T-helper 17 cell (primary cell): ENCODE measurements at places on chromosomes 7 and 10.

- H3K4me3 ChIP-seq = no peak overlapping the region
- H3K27ac ChIP-seq = no peak overlapping the region
These were observed 309.0 kb upstream of the IMMP2L start for GRCh38 chr7:111871283-111871682.

DNA sequence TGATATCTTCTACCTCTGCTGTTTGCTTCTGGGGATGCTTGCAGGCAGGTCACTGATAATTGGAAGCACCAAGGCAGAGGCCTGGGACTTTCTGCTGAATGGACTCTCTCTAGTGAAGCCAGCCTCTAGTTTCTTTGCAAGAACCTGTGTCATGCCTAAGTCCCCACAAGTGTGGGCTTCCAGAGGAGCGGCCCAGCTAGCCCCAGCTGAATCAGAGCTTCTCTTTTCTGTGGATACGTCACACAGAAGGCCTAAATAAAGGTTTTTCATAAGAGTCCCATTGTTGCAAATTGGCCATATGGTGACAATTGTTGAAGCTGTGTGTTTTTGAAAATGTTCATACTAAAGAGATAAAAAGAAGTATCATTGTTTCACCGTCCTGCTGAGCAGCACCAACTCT, 6.8 kb upstream of the OPALIN start:
- no peak overlapping the region for H3K27ac ChIP-seq
- H3K36me3 ChIP-seq = no peaks in the 10 kb centered on the region
- DNase-seq = no peak
- H3K4me1 ChIP-seq = no peaks in the 10 kb centered on the region

- no peaks in the 10 kb centered on the region for H3K36me3 ChIP-seq
- no peak overlapping the region for H3K27ac ChIP-seq
- no peaks in the 10 kb centered on the region for H3K4me1 ChIP-seq
- no peak overlapping the region for H3K4me3 ChIP-seq
- no peak for DNase-seq
These were observed 87.2 kb downstream of the AHR start for GRCh38 chr7:17385612-17386011.

DNA sequence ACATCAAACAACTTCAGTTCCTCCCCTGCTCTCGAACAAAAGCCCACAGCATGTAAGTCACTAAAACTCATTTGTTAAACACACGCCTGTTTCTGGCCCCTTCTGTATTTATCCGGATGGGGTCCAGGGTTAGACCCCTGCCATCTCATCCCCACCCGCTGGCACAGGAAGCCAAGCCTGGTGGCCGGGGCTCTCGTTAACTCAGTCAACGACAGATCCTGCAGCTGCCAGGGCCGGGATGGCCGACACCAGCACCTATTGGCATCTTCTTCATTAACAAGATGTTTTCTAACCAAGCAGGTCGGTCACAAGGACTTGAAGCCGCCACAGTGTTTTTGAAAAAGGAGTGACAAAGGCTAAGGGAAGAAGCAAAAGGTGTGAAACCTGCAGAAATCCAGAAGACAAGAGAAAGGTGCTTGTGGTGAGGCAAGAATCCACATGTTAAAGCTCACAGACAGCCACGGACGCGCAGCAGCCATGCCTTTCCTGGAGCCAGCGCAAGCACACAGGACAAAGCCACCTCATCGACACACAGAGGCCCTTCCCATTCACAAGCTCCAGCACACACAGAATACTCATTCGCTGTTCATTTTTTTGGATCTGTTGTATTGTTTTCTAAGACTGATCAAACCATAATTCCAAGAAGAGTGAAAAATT, 202.7 kb downstream of the DIP2C start:
- peaks cover 18% of the 10 kb centered on the region for H3K27me3 ChIP-seq
- DNase-seq = no peak
- H3K4me1 ChIP-seq = peaks cover 5% of the 10 kb centered on the region
- H3K27ac ChIP-seq = peak overlapping the region; percentile 29
- peaks cover 2% of the 10 kb centered on the region for H3K36me3 ChIP-seq
- peak overlapping the region; percentile 53 for H3K4me3 ChIP-seq

DNA sequence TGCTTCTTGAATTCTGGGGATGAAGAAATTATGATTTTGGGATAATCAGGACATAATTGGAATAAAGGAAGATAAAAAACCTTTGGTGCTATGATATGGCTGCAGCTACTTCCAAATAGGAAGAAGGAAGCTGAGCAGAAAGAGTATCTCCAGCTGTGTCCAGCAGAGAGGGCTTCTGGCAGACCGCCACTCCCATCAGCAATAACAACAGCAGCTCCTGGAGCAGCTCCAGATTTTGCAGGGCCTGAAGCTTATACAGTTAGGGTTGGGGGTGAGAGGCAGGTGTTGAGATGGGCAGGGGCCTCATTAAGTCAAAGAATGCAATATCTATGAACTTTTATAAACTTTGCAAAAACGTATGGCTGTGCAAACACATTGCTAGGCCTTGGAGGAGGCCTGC, 62.3 kb downstream of the C10orf120 start:
- no peak overlapping the region for H3K27ac ChIP-seq
- no peak overlapping the region for H3K4me3 ChIP-seq
- no peaks in the 10 kb centered on the region for H3K36me3 ChIP-seq
- no peak for DNase-seq
- peaks cover 19% of the 10 kb centered on the region for H3K27me3 ChIP-seq

DNA sequence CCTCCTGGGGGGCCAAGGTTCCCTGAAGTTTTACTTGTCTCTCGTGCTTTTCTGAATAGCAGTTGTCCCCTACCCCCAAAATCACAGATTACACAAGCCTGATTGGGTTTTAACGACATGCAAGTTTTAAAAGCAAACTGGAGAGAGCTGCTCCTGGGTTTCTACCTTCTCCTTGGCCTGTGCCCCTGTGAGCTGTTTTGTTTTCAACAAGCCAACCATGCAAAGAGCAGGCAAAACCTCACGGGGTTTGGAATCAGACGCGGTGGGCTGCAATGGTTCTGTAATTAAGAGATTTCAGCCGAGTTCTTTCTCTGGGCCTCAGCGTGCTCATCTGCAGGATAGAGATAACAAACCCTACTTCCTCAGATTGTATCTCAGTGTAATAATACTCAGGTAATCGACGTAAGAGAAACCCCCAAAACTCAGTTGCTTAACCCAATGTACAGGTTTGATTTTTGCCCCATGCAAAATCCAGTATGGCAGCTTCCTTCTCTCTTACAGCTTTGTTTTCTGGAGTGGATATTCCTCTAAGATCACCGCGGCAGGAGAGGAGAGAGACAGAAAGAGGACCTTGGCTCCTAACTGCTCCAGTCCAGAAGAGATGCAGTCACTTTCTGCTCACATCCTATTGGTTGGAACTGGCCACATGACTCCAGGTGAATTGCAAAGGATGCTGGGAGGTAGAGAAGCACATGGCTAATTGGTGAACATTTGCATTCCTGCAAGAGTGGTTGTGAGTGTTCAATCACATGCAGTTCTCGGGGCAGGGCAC, 42.0 kb downstream of the MYL10 start:
- H3K27ac ChIP-seq = no peak overlapping the region
- H3K4me1 ChIP-seq = peaks cover 4% of the 10 kb centered on the region
- no peak for DNase-seq
- no peak overlapping the region for H3K4me3 ChIP-seq
- peaks cover 16% of the 10 kb centered on the region for H3K27me3 ChIP-seq

GRCh38 chr7:7795630-7796121, 77.3 kb upstream of the RPA3 start:
- no peak overlapping the region for H3K4me3 ChIP-seq
- no peaks in the 10 kb centered on the region for H3K4me1 ChIP-seq

- H3K36me3 ChIP-seq = peaks cover 2% of the 10 kb centered on the region
- no peak overlapping the region for H3K27ac ChIP-seq
These were observed 216.9 kb upstream of the GLI3 start for GRCh38 chr7:42453931-42454361.

- DNase-seq = no peak
- H3K4me3 ChIP-seq = no peak overlapping the region
- no peaks in the 10 kb centered on the region for H3K27me3 ChIP-seq
- peaks cover 8% of the 10 kb centered on the region for H3K36me3 ChIP-seq
These were observed 31.1 kb downstream of the NET1 start for GRCh38 chr10:5443429-5443828.

- no peaks in the 10 kb centered on the region for H3K36me3 ChIP-seq
- no peak overlapping the region for H3K4me3 ChIP-seq
- no peak overlapping the region for H3K27ac ChIP-seq
- peaks cover 28% of the 10 kb centered on the region for H3K27me3 ChIP-seq
- DNase-seq = peak; percentile 0
These were observed 18.8 kb upstream of the INPP5A start for GRCh38 chr10:132518572-132519381.

DNA sequence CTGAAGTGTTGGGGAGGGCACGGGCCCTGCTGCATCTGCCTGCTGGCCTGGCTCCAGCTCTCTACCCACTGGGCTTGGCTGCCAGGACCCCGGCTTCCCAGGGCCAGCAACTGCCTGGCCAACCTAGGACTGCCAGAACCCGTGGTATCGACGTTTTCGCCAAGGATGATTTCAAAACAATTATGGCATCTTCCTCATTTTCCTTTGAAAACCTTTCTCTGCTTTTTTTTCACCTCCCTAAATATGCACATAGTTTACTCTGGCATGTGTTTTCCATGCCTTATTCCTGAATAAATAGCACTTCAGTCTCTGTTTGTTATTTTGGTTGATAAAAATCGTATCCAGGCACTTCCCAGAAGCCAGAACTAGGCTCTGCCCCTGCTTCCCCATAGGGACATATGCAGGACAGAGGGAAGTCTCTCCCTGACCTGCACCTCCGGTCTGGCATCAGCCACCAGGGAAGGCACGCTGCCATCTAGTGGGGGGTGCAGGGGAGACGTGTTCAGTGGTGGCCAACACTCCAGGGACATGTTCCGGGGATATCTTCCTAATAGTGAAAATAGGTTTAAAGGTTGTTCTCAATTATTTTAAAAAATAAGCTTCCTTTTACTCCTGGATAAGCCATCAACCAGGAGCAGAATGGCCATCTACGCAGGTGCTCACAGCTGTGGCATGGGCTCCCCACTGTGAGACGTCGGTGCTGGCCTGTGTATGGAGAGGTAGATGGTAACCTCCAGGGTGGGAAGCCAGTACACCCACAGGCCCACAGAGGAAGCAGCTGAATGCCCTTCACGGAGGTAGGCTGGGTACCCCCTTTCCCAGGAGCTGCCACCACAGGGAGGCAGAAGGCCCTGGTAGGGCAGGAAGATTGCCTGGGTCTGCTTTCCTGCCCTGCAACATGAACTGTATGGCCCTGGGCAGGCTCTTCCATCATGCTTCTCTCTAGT, 30.7 kb upstream of the ANTXRL start:
- peaks cover 2% of the 10 kb centered on the region for H3K36me3 ChIP-seq
- peak overlapping the region; percentile 14 for H3K27ac ChIP-seq
- no peaks in the 10 kb centered on the region for H3K27me3 ChIP-seq
- peaks cover 19% of the 10 kb centered on the region for H3K4me1 ChIP-seq
- H3K4me3 ChIP-seq = no peak overlapping the region

DNA sequence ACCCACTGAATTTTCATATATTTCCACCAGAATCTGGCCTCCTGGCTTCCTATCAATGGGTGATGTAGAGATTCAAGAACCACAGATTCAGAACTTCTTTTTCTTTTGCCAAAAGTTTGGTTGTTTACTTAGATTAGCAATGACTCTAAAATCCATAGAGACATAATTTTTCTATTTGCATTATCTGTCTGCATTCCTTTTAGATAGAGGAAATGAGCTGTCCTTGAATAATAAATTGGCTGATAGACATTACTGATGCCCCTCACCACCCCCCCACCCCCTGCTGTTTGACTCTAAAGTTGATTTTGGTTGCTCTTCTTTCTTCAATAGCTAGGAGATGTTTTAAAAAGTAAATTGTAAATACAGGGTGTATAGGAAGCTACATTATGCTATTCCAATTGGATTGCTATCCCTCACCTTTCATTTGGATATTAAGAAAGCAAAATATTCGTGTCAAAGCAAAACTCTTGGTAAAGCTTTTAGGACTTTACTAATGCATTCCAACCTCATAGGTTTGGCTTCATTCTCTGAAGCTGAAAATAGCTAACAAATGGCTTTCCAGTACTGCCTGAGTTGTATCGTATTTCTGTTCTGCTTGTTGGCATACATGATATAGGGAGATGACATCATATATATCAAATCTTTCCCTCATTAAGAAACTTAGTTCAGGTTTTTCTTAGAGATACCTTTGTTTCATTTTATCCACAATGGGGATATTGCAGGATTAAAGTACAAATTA, 606.0 kb downstream of the ARL4A start:
- H3K4me1 ChIP-seq = peaks cover 3% of the 10 kb centered on the region
- H3K4me3 ChIP-seq = no peak overlapping the region
- no peak for DNase-seq

GRCh38 chr7:254337-255037, 35.5 kb upstream of the FOXL3 start:
- H3K36me3 ChIP-seq = peaks cover 3% of the 10 kb centered on the region
- no peak overlapping the region for H3K27ac ChIP-seq
- no peaks in the 10 kb centered on the region for H3K4me1 ChIP-seq
- H3K27me3 ChIP-seq = peaks cover 11% of the 10 kb centered on the region
- DNase-seq = no peak
- no peak overlapping the region for H3K4me3 ChIP-seq

DNA sequence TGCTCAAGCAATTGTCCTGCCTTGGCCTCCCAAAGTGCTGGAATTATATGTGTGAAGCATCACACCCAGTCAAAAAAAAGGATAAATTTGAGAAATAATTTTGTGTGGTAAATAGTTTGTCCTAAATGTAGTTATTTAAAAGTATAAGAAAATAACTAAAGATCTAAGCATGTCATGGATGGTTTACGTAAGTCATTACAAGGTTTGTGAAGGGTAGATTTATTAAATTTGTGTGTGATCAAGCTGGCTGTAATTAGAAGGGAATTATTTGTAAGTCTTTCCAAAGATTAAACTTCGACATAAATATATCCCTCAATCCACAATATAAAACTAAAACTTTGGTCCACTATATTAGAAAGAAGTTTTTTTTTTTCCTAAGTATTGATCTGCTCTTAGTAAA, 28.6 kb downstream of the ORC5 start:
- H3K27me3 ChIP-seq = no peaks in the 10 kb centered on the region
- no peak for DNase-seq
- peaks cover 9% of the 10 kb centered on the region for H3K36me3 ChIP-seq
- H3K4me3 ChIP-seq = no peak overlapping the region

DNA sequence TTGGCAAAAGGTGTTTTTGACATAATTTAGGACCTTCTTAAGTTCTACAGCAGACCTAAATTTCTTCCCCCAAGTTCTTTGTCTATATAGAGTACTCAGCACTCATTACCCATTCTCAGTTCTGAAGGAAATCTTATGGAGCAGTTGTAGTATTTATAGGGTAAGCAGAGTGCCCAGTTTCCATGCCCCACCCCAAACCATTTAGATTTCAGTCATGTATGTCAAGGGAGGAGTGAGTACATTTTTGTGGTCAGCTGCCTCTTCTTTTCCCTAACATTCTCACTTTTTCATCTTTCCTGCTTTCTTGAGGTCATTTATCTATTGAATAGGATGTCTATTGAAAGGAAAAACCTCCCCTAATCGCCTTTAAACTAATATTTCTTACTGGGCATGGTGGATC, 83.3 kb downstream of the KAT6B start:
- no peaks in the 10 kb centered on the region for H3K36me3 ChIP-seq
- H3K27me3 ChIP-seq = no peaks in the 10 kb centered on the region
- no peak overlapping the region for H3K4me3 ChIP-seq
